ENCODE measurements at places on chromosomes 4 and X.

DNA sequence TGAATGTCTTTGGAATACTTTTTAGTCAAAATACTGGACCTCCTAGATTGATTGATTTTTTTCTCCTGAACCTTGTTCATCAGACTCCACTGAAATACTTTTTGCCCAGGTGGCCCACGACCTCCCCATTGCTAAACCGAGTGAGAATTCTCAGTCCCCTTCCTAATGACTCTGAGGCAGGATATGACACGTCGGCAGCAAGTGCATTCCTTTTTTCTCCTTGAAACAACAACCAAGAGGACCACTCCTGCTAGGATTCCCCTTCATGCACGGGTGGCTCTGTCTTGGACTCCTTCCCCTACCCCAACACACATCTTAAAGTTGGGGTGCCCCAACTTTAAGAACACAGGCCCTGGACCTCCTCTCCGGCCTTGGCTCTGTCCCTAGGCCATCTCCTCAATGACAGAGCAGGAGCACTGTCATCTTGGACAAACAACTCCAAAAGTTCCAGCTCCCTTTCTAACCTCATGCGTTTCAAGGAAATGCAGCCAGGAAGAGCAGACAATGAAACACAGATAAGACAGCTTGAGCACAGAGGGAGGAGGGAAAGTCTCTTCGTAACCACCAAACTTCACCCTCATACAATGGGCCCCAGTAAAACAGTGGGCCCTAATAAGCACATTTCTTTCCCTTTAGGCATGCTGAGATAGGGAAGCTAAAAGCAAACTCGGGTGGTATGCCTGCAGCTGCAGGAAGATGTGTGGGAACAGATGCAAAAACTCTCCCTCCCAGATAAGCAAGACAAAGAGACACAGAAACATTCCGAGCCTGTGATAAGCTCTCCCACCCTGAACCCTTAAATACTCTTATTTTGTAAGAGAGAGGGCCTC lies 33.9 kb downstream of the ZBTB49 start:
- DNase-seq = no peak

GRCh38 chrX:153778181-153778580 lies 2.7 kb upstream of the SRPK3 start:
- DNase-seq = no peak

DNA sequence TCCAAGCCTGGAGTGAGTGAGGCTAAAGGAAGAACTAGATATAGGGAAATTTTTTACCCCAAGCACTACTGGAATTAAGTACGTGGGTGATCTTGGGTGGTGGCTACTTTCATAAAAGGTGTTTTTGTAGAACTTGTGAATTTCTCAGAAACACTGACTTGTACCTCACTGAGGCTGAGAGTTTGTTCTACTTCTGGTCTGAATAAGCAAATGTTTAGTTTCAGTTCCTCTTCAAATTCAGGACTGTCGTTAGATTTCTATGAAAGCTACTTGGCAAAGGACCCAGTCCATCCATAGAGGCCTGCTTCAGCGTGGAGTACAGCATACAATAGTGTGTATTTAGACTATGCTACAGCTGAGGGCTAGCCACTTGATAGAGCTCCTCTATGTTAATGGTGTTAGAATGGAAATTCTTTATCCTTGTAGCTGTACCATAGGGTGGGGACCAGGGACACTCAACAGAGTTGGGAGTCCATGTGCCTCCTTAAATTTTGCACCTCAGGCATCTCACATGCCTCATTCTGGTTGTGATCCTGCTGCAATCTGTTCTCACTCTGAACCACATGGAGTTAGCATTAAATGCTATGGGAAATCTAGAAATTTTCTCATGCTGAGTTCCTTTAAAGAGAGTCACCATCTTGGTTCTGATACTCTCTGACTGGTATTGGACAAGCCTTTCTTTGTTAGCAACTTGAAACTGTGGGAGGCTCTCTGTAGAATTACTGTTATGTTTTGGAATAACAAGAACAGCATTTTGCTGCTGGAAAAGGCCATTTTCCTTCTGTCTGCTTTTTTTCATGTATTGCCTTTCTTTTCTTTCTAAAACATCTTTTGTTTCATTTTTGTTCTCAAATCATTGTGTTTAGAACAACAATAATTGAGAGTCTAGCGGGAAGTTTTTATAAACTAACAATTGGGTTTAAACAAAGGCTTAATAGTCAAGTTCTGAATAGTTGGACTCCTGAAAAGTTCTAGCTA lies 86.8 kb downstream of the PDGFRA start:
- no peak for DNase-seq

DNA sequence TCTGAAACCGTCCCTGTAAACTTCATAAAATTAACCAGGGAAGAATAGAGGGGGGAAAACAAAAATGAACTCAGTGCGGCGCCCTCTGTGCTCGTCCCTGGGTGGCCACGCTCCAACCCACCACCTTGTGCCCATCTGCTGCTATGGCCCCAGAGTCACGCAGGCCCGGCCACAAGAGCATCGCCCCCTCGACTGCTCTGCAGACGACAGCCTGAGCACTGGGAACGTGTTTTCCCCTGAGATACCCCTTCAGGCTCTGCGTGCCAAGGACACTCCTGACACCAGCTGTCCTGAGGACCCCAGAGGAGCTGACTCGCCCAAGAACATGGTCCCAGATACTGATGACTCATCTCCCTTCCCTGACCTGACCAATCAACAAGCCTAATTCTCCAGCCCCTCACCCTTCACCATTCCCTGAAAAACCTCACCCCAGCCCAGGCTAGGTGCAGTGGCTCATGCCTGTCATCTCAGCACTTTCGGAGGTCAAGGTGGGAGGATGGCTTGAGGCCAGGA lies 64.1 kb upstream of the GPR78 start:
- DNase-seq = no peak

DNA sequence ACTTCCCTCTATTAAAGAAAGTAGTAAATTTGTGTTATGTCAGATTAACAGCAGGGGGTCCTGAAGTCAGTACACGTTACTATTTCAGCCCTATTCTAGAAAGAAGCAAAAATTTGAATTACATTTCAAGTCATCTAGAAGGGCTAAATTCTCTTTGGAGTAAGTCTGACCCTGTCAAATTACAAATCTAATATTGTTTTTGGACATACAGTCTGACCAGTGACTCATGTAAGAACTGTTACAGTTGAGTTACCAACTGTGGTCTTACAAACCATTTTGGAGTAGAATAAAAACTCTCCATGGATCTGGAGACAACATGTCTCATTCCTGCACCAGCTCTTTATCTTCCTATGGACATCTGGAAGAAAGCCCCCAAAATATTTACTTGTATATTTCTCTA lies 36.0 kb upstream of the GYPA start:
- no peak for DNase-seq

DNA sequence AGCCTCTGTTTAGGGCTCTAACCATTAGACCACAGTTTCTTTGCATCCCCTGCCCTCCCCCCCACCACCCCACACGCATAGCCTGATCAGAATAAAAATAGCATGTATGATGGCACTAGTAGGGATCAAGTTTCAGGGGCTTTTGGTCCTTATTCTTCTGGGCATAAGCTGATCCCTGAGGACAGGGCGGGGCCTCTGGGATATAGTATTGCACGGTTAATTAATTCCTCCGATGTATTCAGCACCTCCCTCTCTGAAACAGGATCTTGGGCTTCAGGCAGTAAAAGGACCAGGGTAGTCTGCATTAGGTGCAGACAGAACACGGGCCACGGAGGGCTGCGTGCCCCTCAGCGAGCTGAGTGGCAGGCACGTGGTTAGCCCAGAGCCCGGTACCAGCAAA lies 57.1 kb downstream of the ELF4 start:
- no peak for DNase-seq

DNA sequence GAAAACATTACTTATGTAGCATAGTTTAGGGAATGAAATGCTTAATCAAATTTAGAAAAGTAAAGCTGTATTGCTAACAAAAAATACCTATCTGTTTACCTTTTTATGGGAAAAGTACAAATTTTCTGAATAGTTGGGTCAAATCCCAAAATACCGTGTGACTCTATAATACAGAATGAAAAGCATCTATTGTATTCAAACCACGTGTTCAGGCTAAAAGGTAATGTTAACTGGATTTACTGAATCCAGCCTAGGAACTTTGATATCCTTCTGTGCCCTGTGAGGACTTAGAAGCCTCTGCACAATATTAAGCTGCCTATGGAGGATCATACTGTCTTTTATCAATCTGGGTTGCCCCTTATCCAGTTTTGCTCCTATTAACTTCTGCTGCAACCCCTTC lies 36.3 kb upstream of the AGA start:
- DNase-seq = no peak

DNA sequence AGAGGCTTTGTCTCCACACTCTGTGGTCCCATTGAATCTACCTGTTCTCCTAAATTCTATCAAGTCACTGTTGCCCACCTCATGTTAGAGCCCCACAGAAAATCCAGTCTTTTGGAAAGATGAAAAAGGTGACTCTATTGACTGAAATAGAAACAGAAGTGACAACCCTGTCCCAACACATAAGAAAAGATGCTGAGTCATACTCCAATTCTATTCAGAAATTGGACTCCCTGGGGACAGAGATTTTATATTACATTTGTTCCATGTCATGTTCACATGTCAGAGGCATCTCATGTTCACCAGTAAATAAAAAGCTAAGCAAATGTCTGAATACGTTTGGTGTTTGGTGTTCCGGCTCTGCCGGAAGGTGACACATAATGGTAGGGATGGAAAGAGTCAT lies 2.9 kb upstream of the GRPR start:
- no peak for DNase-seq

GRCh38 chr4:4524364-4524763 lies 17.5 kb downstream of the STX18 start:
- peak; percentile 18 for DNase-seq

- no peak for DNase-seq
Observed at GRCh38 chr4:189299706-189300105, 641.0 kb upstream of the FRG1 start.

DNA sequence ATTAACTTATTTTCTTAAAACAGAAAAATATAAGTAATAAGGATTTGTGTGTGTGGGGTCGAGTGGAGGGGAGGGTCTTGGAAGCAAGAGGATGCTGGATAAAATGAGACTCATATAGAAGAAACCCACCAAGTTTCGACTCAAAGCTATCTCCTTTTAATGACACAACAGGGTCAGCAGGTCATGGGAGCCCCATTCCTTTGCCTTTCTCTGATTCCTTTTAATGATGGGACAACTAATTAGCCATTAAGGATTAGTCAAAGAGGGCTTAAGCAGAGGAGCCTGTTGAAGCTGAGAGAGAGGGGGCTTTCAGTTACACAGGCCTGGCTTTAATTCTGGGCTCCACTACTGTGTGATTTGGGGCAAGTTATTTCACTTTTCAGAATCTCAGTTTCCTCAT lies 102.8 kb downstream of the GPR50 start:
- DNase-seq = no peak

GRCh38 chr4:148205476-148205875 lies 236.7 kb downstream of the NR3C2 start:
- no peak for DNase-seq

DNA sequence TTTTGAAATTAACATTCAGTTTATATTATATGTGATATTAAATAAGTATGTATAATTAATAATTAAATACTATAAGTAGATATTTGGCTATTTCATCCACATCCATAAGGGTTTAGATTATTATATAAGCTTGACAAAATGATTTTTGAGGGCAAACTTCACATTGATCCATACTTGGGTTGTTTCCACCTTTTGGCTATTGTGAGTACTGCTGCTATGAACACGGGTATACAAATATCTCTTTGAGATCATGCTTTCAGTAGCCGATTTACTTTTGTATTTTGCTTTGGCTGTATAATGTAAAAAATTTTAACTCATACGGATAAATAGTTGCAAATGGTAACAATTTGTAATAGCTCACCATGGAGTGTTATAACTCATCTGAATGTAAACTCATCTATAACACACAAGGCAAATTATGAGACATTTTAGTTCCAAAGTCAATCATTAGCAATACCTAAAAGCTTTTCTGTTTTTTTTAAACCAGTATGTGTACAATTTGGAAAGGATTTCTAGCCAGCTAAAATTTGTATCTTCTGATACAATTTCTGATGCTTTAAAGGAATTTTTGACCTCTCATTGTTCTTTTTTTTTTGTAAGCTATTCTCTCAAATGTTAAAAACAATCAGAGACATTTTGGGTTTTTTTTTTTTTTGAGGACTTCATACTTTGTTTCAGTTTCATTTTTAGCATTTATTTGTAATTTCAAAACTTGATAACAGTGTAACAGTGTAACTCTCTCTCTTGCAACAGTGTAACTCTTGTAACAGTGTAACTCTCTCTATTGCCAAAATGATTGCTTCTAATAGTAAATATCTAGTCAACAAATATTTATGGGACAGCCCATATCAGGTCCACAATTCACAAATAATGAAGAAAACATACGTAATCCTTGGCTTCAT lies 51.8 kb upstream of the ARX start:
- no peak for DNase-seq

DNA sequence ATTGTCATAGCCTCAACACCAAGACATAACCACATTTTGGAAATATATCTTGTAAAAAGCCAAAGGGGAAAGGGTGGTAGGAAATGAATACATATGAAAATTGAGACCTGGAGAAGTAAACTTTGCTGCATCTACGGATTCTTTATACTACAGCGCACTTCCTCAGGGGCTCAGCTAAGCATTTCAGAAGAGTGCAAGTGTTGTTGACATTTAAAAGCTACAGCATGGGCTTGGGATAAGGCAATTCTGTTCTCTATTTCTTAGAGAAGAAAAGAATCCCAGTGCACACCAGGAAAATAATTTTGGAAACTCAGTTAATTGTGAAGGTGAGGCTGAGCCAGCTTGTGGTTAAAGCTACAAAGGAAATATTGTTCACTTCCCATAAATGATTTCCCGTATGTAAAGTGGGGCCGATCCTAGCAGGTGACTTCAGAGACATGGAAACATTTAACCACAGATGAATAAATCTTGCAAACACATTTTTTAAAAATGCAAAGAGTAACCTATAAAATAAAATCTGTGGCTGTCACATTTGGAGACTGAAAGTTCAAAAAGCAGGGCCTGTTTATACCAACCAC lies 12.6 kb upstream of the GBA3 start:
- DNase-seq = no peak

- DNase-seq = no peak
Observed at GRCh38 chr4:11743236-11743635, 314.5 kb upstream of the HS3ST1 start.
